Urothelium cell line (cell line): ENCODE measurements at places on chromosomes 13 and 19.

- no peak for DNase-seq
Measured at GRCh38 chr13:110942248-110942981, 27.5 kb upstream of the ANKRD10 start.

DNA sequence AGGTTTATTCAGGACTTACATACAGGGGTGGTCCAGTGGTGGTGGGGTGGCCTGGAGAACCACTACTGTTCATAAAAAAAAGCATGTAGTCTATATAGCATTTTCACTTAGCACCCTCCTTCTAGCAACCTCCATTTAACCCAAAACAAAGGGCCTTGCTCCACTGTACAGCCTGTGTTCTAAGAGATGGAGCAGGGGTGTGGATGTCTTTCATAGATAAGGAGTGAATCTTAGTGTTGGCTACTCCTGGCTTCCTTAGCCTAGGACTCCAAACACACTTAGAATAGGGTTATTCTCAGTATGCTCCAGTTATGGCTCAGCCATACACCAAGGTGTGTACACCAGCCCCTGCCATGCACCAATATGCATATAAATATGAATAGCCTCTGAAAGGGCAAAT is 95.2 kb downstream of the ELF1 start:
- DNase-seq: no peak

GRCh38 chr13:30113551-30113950 is 193.8 kb downstream of the KATNAL1 start:
- DNase-seq: no peak

DNA sequence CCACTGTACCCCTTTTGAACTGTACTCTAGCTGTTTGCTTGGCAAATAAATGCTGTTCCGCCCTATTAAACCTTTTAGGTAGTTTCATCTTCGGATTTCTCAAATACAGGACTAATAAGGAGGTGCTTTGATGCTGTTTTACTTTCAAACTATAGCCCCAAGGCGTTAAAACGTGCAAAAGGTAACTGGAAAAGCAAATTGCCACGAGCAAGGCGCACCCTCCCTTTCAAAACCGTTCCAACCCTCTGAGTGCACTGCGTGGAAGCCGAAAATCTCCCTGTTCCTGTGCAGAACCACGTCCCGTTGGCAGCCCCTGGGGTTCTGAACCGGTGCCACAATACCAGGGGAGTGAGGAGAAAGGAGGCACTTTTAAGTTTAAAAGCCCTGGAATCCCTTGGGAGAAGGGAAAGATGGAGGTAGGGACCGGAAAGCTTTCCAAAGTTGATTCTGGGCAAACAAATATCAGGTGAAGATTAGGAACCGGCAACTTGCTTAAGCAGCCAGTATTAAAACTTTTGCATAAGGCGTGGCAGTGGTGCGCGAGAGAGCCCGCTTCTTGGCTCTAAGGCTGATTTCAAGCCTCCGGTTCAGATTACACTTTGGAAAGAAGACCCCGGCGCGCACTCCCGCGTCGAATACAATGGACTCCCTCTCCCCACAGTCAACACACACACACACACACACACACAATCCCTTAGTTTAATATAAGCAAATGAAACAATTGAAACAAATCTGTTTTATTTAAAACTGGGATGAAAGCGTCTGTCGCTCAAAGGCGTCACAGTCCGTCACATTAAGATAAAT is 9.5 kb downstream of the POU4F1 start:
- no peak for DNase-seq

- peak; percentile 39 for DNase-seq
Measured at GRCh38 chr19:18939922-18940768, 872 bp downstream of the HOMER3 start.

DNA sequence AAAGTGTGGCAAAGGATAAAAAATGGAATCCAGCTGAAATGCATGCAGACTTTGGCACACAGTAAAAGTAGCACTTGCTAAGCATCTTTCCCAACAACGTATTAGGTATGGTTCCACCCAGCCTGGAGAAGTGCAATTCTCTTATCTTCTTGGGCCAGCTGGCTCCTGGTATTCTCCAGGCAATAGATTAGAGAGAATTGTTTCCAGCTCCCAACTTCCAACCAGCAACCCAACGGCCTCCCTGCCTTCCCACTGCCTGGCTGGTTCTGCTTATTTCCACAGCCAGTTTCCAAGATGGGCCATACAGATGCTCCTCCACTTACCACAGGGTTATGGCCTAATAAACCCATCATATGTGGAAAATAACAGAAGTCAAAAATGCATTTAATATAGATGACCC is 133.4 kb downstream of the OXGR1 start:
- no peak for DNase-seq

GRCh38 chr19:4575267-4576015 is 16.0 kb upstream of the SEMA6B start:
- peak; percentile 92 for DNase-seq

DNA sequence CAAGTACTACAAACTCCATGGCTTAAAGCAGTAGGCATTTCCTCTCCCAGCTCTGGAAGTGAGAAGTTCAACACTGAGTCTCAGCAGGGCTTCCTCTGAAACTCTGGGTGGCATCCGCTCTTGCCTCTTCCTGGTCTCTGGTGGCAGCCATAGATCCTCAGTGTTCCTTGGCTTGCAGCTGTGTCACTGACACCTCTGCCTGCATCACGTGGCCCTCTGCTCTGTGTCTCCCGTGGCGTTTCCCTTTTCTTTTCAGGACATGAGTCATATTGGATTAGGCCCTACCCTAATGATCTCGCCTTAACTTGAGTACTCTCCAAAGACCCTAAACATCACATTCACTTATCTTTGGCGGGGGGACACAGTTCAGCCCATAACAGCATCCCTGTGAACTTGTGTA is 466.7 kb downstream of the MYO16 start:
- no peak for DNase-seq

- no peak for DNase-seq
Measured at GRCh38 chr13:76641056-76641455, 245.1 kb downstream of the KCTD12 start.

- DNase-seq: no peak
Measured at GRCh38 chr13:19169991-19170390, 11.6 kb downstream of the TUBA3C start.

DNA sequence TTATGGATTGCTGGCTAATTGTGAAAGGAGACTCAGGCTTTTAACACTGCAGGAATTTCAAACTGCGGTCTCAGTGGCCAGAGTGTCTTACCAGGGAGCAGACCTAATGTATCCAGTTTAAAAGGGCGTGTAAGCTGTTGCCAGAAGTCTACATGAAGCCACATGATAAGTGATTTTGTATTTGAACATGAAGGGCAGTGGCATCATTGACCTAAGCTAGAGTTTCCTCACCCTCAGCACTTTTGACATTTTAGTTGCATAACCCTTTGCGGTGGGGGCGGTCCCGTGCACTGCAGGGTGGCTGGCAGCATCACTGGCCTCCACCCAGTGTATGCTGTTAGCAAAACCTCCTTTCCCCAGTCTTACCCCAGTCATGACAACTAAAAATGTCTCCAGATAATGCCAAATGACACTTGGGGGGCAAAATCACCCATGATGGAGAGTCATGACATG is 23.7 kb upstream of the GPR18 start:
- no peak for DNase-seq

DNA sequence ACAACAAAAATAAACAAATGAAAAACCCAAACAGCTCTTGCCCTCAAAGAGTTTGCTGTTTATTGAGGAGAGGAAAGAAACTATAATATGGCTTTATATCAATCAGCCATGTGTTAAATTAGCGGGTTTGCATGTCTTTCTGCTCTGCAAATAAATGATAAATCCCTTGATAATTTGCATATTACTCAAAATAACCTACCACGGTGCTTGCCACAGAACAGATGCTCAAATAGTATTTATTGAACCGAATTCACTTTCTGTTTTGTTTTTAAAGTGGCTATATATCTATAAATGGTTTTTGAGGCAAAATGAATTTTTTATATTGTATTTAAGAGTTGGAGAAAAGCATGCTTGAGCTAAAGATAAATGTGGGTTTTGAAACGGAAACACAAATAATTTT is 428.1 kb downstream of the ITGBL1 start:
- DNase-seq: no peak

- DNase-seq: no peak
Measured at GRCh38 chr13:33863188-33863789, 45.3 kb downstream of the RFC3 start.

DNA sequence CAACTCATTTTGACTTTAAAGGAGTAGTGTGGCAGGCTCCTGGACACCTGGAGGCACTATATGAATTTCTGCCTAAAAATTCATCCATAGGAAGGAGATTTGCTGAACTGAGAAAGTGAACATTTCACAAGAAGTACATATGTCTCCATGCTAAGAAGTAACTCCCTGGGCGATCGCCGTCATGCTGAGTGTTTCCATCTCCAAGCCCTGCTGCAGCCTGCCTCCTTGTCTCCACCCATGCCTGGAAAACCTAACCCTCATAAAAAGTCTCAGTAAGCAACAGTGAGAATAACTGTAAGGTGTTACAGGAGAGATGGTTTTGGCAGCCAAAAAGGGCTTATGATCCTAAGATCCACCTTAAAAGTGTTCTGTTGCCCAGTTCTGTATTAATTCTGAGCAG is 251.3 kb downstream of the SHISA2 start:
- no peak for DNase-seq

GRCh38 chr13:108315991-108316390 is 46.5 kb downstream of the TNFSF13B start:
- no peak for DNase-seq

- DNase-seq: peak; percentile 87
Measured at GRCh38 chr19:40221858-40222619, 3.9 kb upstream of the TTC9B start.

GRCh38 chr19:31572976-31573298 is 223.7 kb upstream of the TSHZ3 start:
- no peak for DNase-seq

- no peak for DNase-seq
Measured at GRCh38 chr13:80030491-80030890, 310.4 kb downstream of the SPRY2 start.

GRCh38 chr13:112716841-112717520 is 27.1 kb downstream of the ATP11A start:
- DNase-seq: no peak

GRCh38 chr19:27750391-27751043 is 1462.4 kb downstream of the UQCRFS1 start:
- no peak for DNase-seq

DNA sequence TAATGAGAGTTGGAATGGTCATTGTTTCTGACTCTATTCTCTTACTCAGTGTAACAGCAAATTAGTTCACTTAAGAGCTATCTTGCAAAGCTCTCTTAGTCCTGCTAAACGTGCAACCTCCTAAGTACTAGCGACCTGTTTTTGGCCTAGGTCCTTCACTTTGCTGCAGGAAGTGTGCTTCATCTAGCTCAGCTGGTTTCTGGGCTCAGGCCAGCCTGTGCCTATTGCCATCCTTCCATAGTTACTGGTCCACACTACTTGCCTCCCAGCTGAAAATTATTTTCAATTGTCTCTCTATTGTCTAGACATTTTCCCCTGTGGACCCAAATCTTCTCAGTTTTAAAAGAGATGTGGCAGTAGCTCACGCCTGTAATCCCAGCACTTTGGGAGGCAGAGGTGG is 561.3 kb downstream of the FGF9 start:
- DNase-seq: no peak

GRCh38 chr19:46303322-46303690 is 6.5 kb downstream of the HIF3A start:
- no peak for DNase-seq

- no peak for DNase-seq
Measured at GRCh38 chr19:7933411-7933810, 7.5 kb upstream of the CTXN1 start.

- DNase-seq: no peak
Measured at GRCh38 chr19:39031368-39032062, 834 bp downstream of the FBXO27 start.

GRCh38 chr13:113598081-113598410 is 13.5 kb downstream of the TFDP1 start:
- DNase-seq: no peak

- DNase-seq: no peak
Measured at GRCh38 chr13:113367020-113367560, 3.2 kb upstream of the GRTP1 start.

DNA sequence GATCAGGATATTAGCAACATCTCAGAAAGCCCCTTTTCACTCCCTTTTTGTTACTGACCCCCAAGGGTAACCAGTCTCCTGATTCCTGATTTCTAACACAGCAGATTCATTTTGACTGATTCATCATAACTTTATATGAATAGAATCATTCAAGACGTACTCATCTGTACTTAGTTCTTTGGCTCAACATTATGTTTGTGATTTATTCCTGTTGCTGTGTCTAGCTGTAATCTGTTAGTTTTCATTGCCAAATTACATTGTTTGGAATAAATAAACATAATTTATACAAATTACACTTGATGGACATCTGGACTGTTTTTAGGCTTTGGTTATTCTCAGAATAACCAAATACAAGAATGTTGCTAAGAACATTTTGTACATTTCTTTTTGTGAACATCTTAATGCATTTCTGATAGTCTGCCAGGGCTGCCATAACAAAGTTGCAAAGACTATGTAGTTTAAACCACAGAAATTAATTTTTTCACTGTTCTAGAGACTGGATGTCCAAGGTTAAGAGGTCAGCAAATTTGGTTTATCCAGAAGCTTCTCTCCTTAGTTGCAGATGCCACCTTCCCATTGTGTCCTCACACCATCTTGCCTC is 62.8 kb upstream of the EDNRB start:
- DNase-seq: no peak

- no peak for DNase-seq
Measured at GRCh38 chr13:60282186-60282585, 114.8 kb upstream of the TDRD3 start.
